ENCODE measurements at places on chromosomes 2 and 18.

DNA sequence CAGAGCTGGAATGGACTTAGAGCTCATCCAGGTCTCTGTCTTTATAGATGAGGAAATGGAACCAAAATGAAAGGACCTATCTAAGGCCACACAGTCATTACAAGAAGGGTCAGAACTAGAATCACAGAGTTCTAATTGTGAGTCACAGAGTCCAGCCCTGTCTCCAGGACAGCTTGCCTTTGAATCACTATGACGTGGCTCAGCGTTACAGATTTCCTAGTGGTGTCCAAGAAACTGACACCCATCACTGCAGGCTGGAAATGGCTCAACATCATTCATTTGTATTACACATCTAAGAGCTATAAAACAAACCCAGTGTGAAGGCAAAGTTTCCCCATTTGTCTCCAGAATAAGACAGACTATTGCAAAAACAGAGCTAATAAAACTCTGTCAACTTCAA, 164.3 kb upstream of the SIX2 start:
- no peak for DNase-seq

- DNase-seq, result no peak
These were observed 42.1 kb upstream of the SIGLEC15 start for GRCh38 chr18:45783097-45784075.

- no peak for DNase-seq
These were observed 21.3 kb downstream of the C2orf69 start for GRCh38 chr2:199932312-199932855.

DNA sequence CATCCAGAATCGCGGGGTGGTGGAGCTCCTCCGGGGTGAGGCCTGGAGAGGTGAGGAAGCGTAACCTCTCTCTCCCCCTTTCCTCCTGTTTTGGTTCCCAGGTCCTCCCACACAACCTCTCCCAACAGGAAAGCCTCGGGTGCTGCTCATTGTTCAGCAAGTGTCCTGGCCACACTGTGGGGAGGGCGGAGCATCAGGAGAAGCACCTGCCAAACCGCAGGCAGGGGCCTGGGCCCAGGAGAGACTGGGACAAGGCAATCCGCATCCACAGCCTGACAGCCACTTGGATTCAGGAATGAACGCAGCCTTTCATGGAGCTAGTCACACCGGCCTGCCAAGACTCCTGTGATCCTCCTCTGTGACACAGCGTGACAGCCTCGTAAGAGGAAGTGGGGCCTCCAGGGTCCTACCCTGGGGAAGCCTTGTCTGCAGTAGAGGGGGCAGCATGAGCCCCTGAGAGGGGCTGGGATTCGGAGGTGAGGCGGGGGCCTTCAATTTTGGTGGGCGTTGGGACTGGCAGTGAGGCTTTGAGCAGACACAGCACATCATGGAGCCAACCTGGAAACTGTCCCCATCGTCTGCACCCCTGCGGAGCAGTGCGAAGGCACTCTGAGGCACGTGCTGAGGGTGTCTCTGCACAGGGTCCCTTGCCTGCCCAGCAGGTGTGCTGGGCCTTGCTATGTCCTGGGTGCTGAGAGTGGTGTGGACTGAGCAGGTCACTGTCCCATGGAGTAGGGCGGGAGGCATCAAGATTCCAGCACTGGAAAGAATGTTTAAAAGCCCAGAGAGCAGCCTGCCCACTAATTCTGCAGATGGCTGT, 62.2 kb downstream of the EDAR start:
- DNase-seq, result no peak

DNA sequence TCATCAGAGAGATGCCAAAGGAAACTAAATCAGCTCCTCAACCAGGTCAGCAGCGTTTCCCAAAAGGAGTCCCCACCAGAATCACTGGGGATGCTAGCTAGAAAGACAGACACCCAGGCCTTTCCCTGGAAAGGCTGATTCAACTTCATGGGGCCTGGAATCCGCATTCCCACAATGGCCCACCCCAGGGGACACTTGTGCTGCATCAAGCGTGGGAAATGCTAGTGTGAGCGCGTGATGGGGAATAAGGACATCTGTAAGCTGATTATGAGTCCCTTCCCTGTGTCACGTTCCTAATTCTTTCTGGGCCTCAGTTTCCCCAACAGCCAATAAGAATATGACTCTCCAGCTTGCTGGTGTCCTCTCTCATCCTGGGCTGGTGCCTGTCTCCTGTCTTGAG, 2.2 kb upstream of the WNT10A start:
- no peak for DNase-seq

DNA sequence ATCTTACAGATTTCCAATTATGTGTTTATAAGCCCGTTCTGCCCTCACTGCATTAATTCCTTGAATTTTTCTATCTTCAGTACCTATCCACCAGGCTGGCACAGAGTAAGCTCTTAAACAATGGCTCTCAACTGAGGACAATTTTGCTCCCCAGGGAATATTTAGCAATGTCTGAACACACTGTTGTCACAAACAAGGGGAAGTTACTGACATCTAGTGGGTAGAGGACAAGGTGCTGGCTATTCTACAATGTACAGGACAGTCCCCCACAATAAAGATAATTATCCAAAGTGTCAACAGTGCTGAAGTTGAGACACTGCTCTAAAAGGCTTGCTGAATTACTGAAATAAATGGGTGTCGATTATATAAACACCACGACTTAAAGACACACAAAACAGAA, 5.0 kb downstream of the NDUFS1 start:
- no peak for DNase-seq

DNA sequence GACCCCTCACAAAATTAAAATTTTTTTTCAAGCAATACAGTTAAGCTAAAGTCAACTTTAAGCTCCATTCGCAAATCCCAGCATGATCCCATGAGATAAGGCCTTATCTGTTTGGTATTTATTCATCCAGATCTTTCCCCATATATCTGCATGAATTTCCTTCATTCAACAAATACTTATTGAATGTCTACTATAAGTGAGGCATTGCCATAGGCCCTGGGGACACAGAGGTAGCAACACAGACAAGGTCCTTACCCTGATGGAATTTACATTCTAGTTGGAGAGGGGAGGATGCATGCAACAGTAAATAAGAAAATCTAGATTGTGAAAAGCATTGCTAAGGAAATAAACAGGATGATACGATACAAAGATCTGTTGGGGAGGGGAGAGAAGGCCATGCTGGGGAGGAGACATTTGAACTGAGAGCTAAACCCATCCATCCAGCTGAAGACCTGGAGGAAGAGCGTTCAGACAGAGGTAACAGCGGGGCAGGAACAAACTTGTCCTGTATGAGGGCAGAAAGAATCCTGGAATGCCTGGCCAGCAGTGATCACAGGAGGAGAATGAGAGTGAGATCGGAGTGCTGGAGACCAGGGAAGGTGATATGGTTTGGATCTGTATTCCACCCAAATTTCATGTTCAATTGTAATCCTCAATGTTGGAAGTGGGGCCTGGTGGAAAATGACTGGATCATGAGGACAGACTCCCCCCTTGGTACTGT, 71.6 kb downstream of the SDC1 start:
- no peak for DNase-seq
